Activated T-helper 17 cell treated with anti-CD3 and anti-CD28 coated beads, Interleukin-2, amount 50 U/mL, for 72 hours (primary cell): ENCODE measurements at places on chromosomes 7 and 10. TPM values are rescaled to one million over a fixed set of nuclear protein-coding genes. Genes with fewer than 3 reads are reported as not detected.

DNA sequence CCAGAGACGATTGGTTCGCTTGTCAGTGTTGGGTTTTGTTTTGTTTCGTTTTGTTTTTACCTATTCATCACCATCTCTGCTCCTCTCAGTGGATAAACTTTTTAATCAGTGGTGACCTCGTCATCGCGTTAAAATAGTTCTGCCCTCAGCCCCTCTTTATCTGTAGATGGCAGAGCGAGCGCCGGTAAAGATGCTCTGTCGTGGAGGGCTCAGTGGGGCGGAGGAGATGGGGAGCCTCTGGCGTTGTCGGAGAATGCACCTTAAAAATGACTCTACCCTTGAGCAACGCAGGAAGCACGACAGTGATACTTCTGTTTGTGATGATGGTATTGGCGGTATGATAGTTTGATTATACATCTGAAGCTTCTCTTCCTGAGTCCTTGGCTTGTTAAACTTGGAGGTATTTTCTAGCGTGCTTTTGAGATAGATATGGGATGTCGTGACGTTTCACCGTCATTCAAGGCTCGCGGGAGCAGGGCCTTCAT is 554 bp downstream of the CSGALNACT2 start:
- ATAC-seq, result peak; percentile 66

- no peak for ATAC-seq
Measured at GRCh38 chr10:87706731-87707130, 47.1 kb downstream of the PAPSS2 start.

DNA sequence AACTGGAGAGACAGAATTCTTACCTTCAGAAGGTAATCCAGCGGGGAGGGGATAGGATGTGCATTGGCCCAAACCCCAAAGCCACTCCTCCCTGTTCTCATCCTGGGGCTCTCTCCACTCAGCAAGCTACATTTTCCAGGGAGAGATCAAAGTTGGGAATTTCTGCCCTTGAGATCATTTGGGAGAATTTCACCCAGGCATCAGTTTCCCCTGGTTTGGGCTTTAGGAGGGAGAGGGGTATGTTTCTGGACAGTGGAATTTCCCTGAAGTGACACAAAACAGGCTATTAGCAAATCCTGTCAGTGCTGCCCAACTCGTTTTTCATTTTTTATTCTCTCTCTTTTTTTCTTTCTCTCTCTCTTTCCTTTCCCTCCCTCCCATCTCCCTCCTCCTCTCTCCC is 35.7 kb downstream of the CYP17A1 start:
- ATAC-seq, result no peak

GRCh38 chr10:11207560-11207844 is 189.8 kb downstream of the CELF2 start:
- ATAC-seq, result no peak

Gene ANKIB1
- 39.9 TPM for total RNA-seq

Gene CNPY1
- not detected for total RNA-seq
